ENCODE measurements at places on chromosomes 12 and 14.

- DNase-seq = no peak
Measured at GRCh38 chr14:59140106-59140843, 48.2 kb upstream of the DAAM1 start.

- DNase-seq = no peak
Measured at GRCh38 chr12:91099341-91099740, 12.0 kb downstream of the LUM start.

GRCh38 chr12:49537231-49537751, 1.5 kb upstream of the KCNH3 start:
- DNase-seq = no peak

DNA sequence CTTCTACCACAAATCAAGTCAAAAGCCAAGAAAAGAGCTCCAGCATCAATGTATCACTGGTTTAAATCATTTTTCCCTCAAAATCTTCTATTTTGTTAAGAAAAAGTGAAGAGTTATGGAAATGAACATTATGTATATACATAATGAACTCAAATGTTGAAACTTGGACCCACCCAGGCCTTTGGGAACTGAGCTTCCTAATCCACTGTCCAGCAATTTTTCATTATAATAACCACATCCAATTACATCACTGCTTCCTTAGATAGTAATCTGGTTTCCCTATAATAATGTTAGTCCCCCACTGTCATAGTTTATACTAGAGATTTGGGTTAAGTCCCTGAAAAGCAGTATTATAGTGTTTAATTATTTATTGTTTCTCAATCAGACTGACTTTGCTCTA, 170.9 kb downstream of the PIK3C2G start:
- no peak for DNase-seq

- DNase-seq = no peak
Measured at GRCh38 chr12:58066296-58066695, 124.9 kb downstream of the ATP23 start.

DNA sequence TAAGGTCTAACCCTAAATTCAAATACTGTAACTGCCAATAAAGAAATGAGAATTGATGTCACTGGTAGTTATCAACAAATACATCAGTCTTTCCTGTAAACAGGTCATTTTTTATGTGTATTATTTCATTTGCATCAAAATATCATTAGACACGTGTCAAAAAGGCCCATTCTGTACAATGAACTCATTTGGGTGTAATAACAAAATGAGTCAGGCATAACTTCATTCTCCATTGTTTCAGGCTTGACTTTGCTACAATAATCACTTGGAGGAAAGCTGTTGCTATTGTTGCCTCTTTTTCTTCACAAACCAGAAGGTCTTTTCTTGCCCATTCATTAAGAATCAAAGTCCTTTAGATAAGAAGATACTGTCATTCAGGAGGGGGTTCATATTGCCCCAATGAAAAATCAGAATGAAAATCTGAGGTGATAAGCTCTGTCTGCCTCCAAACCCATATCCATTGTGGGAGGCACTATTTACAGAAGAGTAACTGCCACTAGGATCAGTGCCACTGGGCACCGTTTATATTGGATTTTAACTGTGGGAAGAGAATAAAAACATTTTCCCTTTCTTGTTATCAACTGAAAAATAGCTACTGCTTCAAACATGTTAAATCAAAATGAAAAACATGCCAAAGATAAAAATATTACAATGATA, 10.1 kb downstream of the ENTPD5 start:
- no peak for DNase-seq

DNA sequence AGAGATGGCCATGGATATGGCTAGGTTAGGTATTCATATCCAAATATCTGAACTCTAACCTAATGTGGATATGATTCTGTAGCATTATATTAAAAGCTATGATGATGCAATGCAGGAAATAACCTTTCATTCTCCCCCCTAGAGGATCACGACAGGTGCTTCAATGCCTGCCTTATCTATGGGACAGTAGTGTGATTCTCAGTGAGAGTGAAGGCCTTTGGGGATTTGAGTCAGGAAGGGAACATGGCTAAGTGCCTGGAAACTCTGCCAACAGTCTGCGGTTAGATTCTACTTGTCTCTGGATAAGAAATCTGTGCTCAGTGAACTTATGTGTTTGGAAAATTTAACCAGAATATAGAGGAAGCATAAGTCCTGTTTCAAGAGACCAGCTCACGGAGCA, 81.8 kb downstream of the SLC38A1 start:
- no peak for DNase-seq
